ENCODE measurements at places on chromosomes 6 and 20. TPM values are rescaled to one million over a fixed set of nuclear protein-coding genes. Genes with fewer than 3 reads are reported as not detected.

SYNDIG1 gene
- 3.2 TPM for total RNA-seq

TOX2 gene
- total RNA-seq: 14.5 TPM

TSPYL4 gene
- 15.1 TPM for total RNA-seq

LHFPL5 gene
- not detected for total RNA-seq

ATP6V1G2 gene
- total RNA-seq: 3.3 TPM

GCNT2 gene
- 1.8 TPM for total RNA-seq

CDSN gene
- total RNA-seq: 0.05 TPM

- no peak for DNase-seq
Observed at GRCh38 chr20:41293269-41294037, 24.1 kb downstream of the ZHX3 start.

GRCh38 chr6:151721146-151721545 lies 86.3 kb upstream of the ESR1 start:
- DNase-seq: no peak

DNA sequence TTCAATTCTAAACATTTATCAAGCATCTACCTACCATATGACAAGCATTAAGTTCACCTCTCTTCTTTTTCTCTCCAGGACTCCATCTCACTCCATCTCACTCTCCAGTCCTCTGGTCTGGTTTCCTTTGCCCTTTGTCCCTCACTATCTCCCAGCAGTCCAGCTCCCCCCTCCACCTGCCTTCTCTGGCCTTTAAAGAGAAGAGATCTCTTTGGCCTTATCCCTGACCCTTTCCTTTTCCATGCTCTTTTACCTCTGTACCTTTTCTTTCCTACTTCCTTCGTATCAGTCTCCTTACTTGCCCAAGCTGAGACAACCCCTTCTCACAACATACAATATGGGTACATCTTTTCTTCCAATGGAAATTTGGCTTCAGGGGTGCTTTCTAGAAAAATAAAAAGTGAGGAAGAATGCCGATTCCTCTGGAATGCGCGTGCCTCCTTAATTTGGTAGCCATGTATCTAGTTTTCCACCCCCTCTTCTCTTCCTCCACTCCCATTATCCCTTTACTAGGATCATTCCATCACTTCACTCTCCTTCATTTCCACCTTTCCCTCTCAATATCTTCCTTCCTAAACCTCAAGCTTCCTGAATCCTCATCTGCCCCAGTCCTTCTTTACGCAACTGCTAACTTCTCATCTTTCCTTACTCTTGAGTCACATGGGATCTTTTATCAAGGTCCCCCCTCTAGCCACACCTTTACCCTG lies 745 bp upstream of the AGPAT1 start:
- DNase-seq: no peak

DNA sequence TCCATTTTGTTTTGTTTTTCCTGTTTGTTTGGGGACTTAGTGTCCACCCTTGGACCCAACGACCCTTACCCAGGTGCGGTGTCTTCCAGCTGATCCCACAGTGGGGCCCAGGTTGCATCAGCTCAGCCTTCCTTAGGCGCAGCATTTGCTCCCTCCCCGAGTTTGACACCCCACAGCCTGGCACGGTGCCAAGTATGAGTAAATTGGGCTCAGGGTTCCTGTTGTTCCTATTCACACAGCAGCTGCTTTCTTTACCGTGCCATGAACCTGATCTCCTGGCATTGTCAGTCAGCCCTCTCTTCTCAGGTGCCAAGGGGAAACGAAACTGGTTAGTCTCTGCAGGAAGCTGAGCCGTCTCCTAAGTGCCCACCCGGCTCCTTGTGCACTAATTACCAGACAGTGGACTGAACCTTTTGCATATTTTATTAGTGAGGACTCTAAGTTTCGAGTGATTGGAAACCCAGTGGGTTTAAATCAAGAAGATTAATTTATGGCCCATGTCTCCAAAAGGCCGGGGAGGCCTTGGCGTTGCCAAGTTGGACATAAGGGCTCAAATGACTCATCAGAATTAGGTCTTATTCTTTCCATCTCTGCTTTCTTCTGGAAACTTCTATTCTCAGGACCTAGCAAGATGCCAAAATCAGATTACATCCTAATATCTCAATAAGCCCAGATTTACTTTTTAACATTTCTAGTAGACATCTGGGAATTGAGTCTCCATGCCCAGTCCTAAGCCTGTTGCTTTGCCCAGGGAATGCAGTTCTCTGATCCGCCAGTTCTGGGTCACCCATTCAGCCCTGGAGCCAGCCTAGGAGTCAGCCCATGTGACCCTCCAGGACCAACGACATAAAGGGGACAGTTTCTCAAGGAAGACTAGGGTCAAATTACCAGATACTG lies 68.8 kb downstream of the TSHZ2 start:
- DNase-seq: no peak

DNA sequence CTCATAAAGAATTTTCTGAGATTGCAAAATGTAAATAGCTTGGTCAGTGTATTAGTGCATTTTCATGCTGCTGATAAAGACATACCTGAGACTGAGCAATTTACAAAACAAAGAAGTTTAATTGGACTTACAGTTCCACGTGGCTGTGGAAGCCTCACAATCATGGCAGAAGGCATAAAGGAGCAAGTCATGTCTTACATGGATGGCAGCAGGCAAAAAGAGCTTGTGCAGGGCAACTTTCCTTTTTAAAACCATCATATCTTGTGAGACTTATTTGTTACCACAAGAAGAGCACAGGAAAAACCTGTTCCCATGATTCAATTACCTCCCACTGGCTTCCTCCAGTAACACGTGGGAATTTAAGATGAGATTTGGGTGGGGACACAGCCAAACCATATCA lies 112.7 kb upstream of the HDDC2 start:
- DNase-seq: no peak

DNA sequence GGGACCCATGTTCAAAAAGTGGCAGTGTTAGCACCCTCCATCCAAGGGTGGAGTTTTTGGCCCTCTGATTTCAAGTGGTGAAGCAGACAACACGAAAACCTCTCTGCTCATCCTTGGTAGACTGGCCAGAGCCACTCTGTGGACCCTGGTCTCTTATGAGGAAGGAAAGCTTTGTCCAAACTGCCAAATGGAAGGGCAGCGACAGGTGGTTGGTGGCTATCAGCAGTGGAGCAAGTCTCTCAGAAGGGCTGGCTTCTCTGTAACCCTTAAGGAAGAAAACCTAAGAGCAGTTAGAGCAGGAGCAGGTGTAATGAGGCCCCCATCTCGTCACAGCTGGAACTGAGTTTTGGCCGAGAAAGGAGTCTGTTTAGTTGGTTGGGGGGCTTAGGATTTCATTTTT lies 155.8 kb downstream of the SLC16A10 start:
- no peak for DNase-seq

DNA sequence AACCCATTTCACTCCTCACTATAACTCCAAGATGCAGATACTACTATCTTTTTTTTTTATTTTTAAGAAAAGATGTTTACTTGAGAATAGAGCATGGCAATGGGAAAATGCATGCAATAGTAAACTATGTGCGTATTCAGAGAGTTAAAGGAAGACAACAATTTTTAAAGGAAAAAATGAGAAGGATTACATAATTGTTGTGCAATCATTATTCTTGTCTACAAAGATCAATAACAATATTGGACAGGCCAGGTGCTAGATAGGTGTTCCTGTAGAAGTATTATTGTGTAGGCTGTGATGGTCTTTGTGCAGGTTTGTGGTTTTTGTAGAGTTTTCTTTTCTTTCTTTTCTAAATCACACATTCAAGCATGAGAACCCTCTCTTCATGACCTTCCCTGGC lies 20.6 kb downstream of the CYP39A1 start:
- DNase-seq: no peak

DNA sequence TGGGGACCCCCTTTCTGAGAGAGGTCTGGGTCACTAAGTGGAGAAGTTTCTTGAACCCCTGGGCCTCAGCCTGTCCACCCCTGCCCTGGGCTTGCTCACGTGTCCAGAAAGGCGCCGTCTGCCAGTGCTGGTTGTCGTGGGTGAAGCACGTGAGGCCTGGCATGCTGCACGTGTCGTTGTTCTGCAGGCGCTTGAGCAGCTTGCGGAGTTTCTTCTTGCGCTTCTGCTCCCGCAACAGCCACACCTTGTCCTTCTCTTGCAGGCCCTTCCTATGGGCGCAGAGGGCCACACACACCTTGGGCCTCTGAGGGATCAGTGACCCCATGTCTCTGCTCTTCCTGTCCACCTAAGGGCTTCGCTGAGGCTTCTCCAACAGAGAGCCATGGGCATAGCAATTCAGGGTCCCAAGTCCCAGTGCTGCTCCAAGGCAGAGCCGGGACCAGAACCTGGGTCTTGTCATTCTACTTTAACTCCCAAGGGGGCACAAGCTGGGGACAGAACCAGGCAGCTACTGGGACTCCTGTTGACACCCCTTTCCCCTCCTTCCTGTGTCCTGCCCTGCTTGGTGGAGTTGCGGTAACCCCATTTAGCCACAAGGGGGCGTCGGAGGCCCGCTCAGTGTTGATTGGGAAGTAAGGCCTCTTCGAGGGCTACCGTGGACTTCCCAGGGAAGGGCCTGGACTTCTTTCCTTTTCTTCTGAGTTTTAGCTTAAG lies 121.8 kb downstream of the SULF2 start:
- peak; percentile 36 for DNase-seq

DNA sequence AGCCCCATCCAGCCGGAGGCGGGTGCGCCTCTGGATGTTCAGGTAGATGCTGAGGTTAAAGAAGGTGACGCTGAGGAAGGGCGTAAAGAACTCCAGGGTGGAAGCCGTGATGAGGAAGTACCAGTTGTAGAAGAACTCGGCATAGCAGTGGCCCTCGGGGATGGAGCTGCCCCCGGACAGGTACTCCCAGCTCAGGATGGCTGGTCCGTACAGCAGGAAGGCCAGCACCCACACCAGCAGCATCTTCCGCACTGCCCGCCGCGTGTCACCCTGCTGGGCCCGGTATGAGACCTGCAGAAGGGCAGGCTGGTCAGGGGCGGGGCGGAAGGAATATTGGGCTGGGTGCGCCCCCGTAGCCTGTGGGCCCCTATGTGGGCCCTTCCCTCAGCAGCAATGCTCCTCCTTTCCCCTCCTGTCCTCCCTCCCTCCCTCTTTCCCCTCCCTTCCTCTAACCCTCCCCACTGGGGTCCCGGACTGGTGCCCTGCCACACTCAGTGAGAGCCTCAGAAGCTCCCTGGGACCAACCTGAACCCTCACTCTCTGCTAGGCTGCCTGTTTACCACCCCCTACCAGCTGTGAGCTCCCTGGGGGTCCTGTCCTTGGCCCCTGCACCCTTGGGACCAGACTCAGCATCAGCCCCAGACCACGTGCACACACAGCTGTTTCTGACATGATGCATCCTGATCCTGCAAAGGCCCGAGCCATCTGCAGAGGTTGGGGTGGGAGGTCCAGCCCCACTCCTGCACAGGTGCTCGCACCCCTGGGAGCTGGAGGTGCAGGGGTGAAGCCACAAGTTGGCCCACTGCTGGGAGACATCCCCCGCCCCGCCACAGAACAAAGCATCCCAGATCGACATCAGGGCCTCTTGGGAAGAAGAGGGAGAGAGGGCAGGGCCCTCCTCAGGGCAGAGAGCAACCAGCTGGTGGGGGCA lies 3.2 kb downstream of the HRH3 start:
- no peak for DNase-seq

DNA sequence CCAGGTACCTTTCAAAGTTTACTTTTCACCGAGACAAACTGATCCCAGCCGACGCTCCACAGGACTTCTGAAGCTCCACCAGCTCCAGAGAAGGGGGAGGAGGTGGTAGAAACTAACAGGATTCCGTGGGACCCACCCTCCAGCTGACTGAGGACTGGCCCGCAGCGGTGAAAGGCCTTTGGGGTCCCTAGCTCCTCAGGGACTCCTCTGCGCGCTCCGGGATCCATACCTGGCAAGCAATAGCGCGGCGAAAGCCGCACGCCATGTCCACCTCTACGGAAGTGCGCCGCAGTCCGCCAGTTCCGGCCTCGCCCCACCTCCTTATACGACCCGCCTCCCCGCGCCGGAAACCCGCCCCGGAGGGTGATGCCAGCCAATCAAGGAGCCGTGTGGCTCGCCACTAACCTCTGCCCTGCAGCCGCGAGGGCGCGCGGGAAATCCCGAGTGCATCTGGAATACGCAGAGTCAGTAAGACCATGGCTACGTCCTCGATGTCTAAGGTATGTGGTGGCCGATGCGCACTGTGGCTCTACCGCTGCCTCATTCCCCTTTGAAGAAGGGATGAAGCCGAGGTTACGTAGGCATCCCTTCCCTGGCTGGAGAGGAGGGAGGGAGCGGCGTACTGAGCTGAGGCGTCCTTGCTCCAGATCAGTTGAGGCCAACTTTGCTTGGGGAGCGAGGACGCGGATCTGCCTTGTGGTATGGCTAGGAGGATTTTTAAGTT lies at the start of the genes ORC3 and RARS2:
TSS of gene ORC3 (plus strand) at position 443 of the 724 bp plus-strand sequence. CDS start at position 477, 34 bp downstream.
TSS of gene RARS2 (minus strand) at position 295 of the 724 bp plus-strand sequence. CDS start at position 265, 30 bp downstream.
- peak; percentile 82 for DNase-seq

- no peak for DNase-seq
Observed at GRCh38 chr6:140915551-140915950, 1217.2 kb upstream of the GJE1 start.

DNA sequence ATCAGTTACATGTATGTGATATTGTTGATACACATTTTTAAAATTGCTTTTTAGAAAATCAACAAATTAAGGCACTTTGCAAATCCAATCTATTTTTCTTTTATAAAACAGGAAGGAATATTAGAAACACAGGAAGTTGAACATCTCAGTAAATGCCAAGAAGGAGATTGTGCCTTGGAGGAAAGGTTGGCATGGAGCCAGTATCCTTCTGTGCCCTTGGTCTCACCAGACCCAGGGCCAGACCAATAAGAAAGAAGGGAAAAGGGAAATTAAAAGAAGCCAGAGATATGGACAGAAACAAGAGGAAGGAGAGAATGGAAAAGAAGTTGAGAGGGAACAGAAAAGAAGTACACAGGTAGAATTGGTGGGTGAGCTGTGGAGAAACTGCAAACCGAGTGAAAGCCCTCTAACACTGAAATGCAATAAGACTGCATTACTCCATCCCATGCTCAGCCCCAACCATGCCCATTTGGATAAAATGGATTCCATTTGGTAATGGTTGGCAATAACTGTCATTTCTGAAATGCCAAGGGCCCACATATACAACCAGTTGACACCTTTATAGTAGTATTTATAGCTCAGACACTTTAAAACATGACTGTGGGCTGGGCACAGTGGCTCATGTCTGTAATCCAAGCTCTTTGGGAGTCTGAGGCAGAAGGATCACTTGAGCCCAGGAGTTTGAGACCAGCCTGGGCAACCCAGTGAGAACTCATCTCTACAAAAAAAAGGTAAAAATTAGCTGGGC lies 133.8 kb downstream of the GMPR start:
- no peak for DNase-seq

DNA sequence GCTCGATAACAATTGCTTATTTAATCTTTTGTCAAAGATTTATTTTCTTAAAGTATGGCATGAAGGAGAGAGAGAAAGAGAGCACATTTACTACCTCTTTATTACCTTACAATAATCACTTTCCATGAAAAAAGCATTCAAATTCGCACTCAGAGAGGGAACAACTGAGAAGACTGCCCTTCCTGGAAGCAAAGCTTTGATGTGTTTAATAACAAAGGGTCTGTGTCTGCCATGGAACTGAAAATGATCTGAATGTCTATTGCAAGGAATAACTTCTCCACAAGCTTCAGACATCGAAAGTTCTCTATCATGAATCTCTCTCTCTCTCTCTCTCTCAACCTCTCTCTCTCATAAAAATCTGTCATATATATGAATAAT lies 308.9 kb downstream of the HDGFL1 start:
- DNase-seq: no peak

DNA sequence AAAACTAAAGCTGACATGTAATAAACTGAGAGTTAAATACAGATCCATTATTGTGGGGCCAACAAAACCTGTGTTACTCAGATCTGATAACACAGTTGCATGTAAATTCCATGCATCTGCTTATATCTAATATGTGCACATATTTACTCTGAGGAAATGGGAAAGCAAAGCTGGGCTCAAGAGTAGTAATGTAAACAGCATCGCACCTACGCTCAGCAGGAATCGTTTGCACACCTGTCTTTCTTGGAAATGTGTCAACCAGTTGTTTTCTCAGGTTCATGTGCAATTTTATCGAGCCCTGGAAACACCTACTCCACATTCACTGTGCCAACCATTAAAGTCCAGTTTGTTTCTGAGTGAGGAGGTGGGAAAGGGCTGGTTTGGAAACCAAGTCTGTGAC lies 80.3 kb upstream of the CNKSR3 start:
- DNase-seq: no peak
